Activated naive CD4-positive, alpha-beta T cell (primary cell): ENCODE measurements at places on chromosomes 16 and 17.
A peak's percentile ranks its signal among the peaks of the same experiment; 100 is the strongest.

GRCh38 chr16:57422026-57422944 is 17.7 kb downstream of the CCL17 start:
- DNase-seq, result no peak

- DNase-seq, result no peak
Observed at GRCh38 chr16:58378401-58378800, 13.9 kb upstream of the GINS3 start.

DNA sequence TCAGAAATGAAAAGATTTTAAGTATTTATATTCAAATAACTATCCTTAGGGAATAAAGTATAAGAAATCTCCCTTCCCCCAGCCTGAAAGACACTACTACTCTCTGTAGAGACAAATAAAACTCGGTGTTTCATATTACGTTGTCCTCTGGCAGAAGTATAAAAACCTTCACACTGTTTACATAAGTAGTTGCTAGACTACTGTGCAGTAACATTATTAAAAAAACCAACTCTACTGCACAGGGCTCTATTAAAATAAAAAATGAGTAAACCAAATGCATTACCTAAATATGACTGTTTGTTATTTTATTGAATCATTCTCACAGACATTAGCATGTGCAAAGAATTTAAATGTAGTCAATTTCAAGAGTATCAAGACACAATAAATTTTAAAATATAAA is 67.4 kb downstream of the MED13 start:
- no peak for DNase-seq

GRCh38 chr17:2058586-2059546 is 4.0 kb downstream of the HIC1 start:
- peak; percentile 39 for DNase-seq

- no peak for DNase-seq
Observed at GRCh38 chr16:70651524-70651923, 5.2 kb downstream of the IL34 start.

GRCh38 chr16:76386784-76387183 is 109.6 kb downstream of the CNTNAP4 start:
- DNase-seq, result no peak

- DNase-seq, result peak; percentile 70
Observed at GRCh38 chr16:88442727-88443576, 10.1 kb upstream of the ZFPM1 start.

- DNase-seq, result no peak
Observed at GRCh38 chr16:81526199-81526598, 81.6 kb downstream of the CMIP start.

- no peak for DNase-seq
Observed at GRCh38 chr17:623121-623520, 91.5 kb downstream of the VPS53 start.

DNA sequence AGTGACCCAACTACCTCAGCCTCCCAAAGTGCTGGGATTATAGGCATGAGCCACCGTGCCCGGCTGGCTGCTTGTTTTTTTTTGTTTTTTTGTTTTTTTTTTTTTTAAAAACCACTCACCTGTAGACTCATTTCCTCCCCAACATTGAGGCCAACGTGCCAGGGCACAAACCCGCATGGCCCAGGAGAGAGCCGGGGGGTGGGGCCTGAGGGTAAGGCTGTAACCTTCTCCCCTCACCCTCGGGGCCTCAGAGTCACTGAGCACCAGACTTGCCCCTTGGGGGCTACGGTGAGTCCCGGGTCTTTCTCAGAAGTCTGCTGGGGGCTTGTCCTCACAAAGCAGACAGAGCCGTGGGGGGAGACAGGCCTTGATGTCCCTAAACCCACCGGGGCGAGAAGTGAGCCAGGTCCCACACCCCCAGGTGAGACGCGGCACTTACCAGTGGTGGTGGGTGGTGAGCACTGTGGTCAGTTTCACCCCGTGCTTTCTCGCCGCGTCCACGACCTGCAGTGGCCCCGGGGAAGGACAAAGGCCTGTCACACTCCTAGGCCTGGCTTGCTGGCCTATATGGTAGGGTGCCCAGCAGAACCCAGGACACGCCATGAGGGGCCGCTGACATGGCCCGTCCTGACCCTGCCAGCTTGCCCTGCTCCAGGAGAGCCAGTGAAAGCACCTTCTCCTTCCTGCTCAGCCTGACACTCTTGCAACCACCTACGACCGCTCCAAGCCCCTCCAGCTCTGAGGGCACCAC is 4.6 kb downstream of the HAGH start:
- DNase-seq, result no peak

- DNase-seq, result no peak
Observed at GRCh38 chr17:61579961-61580360, 11.1 kb downstream of the NACA2 start.

- DNase-seq, result no peak
Observed at GRCh38 chr17:82302568-82302963, 14.8 kb downstream of the CD7 start.

- DNase-seq, result no peak
Observed at GRCh38 chr17:534071-534691, 180.5 kb downstream of the VPS53 start.

DNA sequence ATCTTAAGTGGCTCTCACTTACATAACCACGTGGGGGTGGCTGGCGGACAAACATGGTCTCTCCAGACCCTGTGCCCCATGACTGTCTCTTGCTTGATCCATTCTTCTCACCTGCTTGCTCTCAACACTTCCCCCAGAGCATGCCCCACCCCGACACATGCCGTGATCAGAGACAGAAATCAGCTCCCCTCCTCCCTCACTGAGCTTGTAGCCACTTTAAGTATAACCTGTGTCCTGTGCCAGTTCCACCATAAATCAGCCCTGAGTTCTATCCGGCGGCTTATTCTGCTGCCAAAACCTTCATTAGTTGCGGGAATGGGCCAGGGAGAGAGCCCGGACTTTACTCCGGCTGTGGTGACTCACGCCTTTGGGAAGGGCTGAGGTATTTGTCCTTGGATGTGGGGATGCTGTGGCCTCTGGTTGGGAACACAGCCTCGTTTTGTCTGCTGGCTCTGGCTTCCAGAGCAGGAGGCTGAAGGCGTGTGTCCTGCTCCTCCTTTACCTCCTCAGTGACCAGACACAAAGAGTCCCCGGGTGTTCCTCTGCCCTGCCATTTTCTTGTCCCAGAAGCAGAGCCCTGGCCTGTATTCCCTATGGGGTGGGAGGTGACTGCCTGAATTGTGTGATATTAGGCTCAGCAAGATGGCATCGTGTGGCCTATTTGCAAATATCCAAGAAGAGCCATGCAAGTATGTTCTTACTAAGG is 21.1 kb downstream of the ANKRD40 start:
- no peak for DNase-seq

- DNase-seq, result peak; percentile 74
Observed at GRCh38 chr16:50547340-50548124, 664 bp upstream of the NKD1 start.

DNA sequence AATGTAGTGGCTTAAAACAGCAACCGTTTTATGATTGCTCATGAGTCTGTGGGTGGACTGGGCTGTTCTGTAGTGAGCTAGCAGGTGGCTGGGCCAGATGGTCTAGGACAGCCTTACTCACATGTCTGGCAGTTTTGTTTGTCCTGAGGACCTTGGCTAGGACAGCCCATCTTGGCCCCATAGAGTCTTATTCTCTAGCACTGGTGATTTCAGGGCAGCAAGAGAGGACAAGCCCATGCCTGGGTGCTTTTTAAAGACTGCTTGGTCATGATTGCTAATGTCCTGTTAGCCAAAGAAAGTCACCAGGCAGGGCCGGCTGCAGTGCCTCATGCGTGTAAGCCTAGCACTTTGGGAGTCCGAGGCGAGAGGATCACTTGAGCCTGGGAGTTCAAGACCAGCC is 139.8 kb downstream of the KATNIP start:
- no peak for DNase-seq

- peak; percentile 72 for DNase-seq
Observed at GRCh38 chr17:8745586-8746500, 1.2 kb upstream of the CCDC42 start.
